ENCODE measurements at places on chromosomes 16 and 17.

DNA sequence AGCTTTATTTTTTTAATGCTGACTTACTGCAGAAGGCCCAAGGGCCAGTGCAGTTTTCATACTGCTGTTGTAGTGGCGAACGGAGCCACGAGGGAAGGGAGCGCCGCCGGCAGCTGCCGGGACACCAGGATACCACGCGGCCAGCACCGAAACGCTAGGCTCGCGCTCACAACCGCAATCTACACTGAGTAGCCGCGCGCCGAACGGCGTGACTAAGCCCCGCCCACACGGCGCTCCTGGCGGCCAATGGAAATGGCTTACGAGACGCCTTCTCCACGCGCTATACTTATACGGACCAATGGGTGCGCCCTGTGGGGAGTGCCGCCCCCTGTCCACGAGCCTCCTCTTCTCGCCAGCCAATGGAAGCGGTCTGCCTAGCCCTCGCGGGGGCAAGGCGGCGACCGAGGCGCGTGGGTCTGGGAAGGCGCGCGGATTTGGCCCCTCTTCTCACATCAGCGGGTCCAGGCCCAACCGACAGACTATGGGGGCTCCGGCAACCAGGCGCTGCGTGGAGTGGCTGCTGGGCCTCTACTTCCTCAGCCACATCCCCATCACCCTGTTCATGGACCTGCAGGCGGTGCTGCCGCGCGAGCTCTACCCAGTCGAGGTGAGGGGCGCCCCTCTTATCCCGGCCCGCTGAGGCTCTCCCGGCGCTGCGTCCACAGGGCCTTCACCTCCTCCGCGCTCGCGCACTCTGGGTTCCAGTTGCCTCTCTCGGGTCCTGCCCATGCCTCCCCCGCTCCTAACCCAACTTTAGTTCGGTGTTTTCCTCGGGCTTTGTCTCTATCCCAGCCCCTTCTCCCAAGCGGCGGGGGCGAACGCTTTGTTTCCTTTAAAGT is at the start of gene TMEM97:
Gene TMEM97, plus strand, starts transcription at position 442 of the 839 bp plus-strand sequence. Its CDS starts 40 bp downstream, at position 482.
- no peak for DNase-seq

DNA sequence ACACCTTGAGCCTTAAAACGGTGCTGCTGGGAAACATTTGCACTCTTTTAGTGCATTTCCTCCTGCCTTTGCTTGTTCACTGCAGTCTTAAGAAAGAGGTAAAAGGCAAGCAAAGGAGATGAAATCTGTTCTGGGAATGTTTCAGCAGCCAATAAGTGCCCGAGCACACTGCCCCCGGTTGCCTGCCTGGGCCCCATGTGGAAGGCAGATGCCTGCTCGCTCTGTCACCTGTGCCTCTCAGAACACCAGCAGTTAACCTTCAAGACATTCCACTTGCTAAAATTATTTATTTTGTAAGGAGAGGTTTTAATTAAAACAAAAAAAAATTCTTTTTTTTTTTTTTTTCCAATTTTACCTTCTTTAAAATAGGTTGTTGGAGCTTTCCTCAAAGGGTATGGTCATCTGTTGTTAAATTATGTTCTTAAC is 4.4 kb downstream of the SOX9 start:
- no peak for DNase-seq

DNA sequence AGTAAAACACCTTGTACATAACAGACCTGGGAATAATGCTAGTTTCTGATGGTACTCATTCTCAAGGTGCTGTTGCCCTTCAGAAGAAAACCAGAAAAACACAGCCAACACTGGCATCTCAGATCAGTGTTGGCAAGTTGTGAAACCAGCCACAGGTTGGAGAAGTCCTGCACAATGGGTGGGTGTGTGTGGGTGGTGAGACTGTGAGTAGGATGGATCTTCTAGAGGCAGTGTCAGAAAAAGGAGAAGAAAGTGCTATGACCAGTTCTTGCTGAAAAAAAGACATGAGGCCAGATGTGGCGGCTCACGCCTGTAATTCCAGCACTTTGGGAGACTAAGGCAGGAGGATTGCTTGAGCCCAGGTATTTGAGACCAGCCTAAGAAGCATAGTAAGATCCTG is 35.2 kb upstream of the SMIM36 start:
- no peak for DNase-seq

DNA sequence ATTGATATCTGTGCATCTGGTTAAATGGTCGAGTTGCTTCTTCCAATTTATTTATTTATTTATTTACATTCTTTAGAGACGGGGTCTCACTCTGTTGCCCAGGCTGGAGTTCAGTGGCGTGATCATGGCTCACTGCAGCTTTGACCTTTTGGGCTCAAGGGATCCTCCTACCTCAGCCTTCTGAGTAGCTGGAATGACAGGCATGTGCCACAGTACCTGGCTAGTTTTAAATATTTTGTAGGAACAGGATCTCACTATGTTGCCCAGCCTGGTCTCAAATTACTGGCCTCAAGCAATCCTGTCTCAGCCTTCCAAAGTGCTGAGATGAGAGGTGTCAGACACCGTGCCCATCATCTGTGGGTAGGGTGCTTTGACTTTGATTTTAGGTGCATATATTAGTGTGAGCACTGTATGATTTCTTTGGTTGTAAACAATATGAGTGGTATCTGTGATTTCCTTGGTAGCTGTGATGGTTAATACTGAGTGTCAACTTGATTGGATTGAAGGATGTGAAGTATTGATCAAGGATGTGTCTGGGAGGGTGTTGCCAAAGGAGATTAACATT is 90.2 kb downstream of the BCAS3 start:
- no peak for DNase-seq

GRCh38 chr17:43517161-43517560 is 29.0 kb downstream of the ETV4 start:
- DNase-seq, result no peak

GRCh38 chr16:77143364-77143763 is 47.6 kb upstream of the MON1B start:
- DNase-seq, result no peak

DNA sequence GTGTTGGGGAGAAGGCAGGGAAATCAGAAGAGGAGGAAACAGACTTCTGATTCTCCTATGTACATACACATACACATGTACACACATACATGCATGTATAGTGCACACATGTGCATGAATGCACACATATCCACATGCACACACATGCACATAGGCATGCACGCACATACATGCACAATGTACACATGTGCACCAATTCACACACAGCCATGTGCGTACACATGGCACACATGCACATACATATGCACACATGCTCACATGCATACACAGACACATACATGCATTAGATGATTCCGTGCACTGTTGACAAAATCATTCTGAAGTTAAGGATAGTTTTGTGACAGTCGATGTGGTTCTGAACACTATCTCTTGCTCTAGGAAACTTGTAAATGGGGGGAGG is 214.0 kb upstream of the CDH13 start:
- no peak for DNase-seq

- DNase-seq, result no peak
These were observed 43.5 kb downstream of the MARF1 start for GRCh38 chr16:15599303-15600070.

DNA sequence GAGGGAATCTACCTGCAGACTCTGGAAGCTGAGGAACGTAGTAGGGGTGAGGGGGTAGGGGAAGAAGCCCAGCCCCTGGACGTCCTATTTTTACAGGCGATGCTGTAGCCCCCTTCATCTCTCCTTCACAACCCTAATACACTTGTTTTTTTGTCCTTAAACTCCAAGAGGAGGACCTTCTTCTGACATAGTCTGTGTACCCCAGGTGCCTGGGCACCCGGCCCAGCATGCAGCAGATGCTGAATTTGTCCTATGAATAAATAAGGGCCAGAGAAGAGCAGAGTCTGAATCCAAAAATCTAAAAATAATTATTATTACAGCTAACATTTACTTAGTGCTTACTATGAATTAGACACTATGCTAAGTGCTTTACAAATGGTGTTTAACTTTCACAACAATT is 5.1 kb downstream of the KIF18B start:
- no peak for DNase-seq

GRCh38 chr16:72024862-72025382 is 16.4 kb downstream of the DHODH start:
- DNase-seq, result no peak

GRCh38 chr16:27974896-27975540 is 88.5 kb downstream of the GSG1L start:
- no peak for DNase-seq

DNA sequence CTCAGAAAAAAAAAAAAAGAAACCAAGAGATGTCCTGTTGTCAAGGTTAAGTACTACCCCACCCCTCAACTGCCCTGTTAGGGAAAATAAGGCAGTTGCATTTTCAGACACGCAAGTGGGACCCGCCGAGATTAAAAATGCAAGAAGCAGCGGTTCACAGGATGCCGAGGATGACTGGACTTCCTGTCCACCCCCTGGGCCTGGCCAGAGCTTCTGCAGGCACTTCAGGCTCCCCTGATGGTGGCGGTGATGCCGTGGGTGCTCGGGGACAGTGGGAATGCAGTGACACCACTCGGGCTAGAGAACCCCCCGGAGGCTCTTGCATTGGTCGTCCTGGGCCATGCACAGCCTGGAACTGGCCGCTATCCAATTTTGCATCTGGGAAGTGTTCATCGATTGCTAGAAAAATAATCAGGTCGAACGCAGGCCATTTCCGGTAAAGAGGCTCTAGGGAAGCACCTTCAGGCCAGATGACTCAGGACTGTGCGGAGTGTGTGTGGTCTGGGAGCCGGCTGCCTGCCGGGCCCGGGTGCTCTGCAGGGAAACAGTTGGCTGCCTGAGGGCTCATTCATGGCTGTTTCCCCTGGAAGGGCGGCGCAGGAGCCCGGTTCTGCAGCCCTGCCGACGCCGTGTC is 13.4 kb upstream of the CRISPLD2 start:
- DNase-seq, result peak; percentile 64

- peak; percentile 47 for DNase-seq
These were observed 93.5 kb downstream of the WWP2 start for GRCh38 chr16:69855592-69855991.

- DNase-seq, result peak; percentile 66
These were observed 9.6 kb upstream of the EIF1 start for GRCh38 chr17:41678907-41679739.

DNA sequence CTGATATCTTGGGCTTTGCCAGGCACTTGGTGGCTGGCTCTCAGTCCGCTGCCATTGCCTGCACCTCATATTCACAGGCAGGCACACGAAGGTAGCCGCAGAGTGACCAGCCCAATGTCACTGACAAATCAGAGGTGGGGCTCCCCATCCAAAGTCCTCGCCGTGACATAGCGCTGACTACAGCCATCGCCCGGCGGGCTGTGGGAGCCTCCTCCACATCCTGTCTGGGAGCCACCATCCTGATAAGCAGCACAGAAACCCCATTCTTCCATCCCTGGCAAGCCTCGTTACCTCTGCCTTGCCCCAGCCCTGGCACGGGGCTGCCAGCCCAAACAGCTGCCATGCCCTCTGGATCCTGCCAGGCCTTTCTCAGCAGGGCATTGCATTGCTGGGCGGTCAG is 437.8 kb downstream of the SLC39A11 start:
- no peak for DNase-seq

DNA sequence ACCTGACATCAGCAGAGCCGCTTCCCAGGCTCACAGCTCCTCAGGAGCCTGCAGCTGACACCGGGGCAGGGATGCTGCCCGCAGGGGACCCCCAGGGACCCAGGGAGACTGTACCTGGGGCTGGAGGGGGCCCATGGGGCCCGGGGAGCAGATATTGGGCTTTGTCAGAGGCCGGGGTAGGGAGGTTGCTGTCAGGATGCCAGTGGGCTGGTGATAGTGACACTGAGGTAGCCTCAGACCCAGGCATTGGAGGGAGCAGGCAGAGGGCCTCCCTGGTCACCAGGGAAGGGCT is 15.1 kb downstream of the GSE1 start:
- no peak for DNase-seq

DNA sequence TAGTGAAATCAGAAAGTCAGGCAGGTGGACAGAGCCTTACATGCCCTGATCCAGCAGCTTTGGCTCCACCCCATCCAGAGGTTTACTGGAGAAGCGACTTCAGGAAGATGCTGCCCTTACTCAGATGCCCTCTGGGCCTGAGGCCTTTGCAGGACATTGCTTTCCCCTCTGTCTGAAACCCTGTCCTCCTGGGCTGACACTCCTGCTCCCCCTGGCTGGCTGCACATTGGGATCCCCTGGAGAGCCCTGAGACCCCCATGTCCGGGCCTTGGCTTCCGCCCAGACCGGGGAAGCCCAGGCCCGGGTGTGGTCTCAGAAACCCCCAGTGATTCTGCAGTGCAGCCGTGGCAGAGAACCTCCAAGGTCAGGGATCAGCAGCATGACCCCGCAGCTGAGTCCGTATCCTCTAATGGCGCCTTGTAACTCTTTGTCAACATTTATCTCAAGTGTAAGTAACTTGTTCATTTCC is 36.6 kb downstream of the BCO1 start:
- DNase-seq, result no peak

DNA sequence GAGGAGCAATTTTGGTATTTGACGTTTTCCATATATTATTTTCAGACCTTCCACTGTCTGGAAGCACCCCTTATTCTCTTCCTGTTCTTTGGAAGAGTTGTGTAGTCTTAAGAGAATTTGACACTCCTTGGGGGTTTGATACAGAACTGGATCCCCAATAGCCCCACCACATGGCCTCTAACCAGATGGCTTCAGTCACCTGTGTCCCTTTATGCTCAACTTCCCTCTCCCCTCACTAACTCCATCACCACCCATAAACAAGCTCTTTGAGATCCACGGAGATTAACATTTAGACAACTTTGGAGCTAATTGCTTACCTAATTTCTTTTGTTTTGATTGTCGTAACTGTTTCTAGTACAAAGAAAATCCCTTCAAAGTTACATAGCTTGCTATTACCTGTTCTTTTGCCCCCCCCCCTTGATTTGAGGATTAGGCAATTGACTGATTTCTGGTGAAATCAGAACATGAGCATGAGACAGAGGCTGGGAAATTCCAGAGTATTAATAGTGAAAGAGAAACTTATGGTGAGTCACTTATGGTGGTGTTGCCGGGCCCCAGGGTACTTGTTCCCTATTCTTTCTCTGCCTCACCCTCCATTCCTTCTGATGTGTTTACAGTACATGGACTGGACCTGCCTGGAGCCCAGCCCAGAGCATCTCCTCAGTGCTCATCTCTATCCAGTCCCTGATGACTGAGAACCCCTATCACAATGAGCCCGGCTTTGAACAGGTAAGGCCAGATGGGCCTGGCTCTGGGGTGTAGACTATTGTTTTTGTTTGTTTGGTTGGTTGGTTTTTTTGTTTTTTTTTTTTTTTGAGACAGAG is 7.5 kb downstream of the UBE2Z start:
- DNase-seq, result no peak

- DNase-seq, result no peak
These were observed 19.8 kb downstream of the PPL start for GRCh38 chr16:4917117-4917516.

Measured in glomerular endothelial cell (primary cell).